ENCODE measurements at places on chromosomes 2 and 18.

DNA sequence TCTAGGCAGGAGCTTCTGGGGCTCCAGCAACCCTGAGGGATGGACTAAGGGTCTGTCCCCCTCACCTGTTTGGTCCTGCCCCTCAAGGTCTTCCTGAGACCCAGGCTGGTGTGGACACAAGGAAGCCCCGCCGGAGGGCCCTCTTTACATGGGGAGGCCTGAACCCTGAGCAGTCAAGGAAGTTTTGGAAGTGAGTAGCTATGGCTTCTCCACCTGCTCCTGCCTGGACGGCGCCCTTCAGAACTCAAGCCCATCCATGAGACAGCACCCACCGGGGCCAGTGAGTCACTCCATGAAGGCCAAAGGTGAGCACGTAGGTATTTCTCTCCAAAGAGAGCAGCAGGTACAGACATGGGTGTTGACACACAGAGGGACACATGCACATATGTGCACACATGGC is 98.2 kb upstream of the CTDP1 start:
- no peak for DNase-seq

GRCh38 chr18:25147877-25148488 is 204.0 kb downstream of the ZNF521 start:
- no peak for DNase-seq

DNA sequence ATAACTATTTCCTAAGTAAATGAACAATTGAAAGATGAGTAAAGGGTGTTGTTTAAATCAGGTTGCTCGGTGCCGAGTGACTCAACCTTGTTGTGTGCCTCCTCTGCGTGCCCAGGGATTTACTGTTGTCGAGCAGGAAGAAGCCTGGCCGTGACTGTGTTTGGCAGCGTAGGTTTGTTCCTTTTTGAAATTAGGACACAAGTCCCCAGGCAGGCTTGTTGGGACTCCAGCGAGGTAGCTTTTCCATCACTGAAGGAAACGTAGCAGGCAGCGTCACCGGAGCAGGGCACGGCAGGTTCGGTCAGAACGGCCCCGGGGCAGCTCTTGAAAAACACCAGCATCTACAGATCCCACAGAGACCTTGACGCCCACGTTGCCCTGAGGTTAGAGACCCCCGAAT is 48.6 kb downstream of the TMEM18 start:
- DNase-seq: no peak

- no peak for DNase-seq
Measured at GRCh38 chr2:142915502-142915901, 38.0 kb downstream of the KYNU start.

DNA sequence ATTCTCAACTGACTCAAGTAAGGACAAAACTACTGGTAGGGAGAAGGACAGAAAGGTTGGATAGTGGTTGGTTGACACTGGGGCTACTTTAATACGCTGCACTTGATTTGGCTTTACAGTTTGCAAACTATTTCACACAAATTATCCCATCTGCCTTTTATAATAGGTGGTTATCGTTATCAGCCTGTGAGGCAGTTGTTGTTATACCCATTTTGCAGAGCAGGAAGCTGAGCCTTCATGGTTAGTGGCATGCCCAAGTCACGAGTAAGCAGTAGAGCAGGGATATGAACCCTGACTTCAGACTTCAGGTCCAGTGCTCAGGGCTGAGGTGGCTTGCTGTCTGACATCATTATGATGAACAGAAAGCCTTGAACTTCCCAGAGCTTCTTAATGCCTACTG is 5.3 kb downstream of the CTIF start:
- no peak for DNase-seq

DNA sequence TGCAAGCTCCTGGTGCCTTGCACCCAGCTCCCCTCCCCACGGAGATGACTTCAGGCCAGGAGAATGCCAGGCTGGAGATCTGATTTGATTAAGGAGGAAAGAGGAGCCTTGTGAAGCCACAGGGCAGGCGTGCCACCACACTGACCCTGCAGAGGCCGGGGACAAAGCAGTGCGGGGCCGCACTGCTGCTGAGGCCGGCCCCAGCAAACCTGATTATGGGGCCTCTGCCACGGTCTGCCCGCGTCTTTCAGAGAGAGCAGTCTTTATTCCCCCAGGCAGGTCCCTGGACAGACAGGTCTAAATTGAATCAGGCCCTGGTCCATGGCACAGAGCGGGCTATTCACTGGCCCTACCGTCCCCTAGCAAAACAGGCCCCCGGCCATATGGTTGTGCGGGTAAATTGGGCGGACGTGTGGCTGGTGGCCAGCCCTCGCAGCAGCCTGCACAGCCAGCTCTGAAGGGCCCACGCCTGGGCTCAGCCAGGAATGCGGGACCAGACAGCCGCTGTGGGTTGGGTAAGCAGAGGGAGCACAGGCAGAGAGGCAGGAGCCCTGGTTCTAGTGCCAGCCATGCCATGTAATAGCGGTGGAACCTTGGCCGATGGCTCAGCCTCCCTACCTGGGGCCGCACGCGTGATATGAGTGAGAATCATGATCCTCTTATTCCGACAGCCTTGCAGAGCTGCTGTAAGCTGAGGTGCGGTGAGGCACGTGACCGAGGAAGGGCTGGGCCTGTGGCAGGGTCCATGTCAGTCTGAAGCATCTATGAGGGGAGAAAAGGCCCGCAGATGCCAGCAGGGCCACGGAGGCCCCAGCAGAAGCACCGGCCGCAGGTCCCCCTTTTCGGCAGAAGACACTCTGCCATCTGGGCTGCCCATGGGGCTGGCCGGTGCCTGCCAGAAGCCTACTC is 97.3 kb upstream of the MYCN start:
- DNase-seq: no peak

DNA sequence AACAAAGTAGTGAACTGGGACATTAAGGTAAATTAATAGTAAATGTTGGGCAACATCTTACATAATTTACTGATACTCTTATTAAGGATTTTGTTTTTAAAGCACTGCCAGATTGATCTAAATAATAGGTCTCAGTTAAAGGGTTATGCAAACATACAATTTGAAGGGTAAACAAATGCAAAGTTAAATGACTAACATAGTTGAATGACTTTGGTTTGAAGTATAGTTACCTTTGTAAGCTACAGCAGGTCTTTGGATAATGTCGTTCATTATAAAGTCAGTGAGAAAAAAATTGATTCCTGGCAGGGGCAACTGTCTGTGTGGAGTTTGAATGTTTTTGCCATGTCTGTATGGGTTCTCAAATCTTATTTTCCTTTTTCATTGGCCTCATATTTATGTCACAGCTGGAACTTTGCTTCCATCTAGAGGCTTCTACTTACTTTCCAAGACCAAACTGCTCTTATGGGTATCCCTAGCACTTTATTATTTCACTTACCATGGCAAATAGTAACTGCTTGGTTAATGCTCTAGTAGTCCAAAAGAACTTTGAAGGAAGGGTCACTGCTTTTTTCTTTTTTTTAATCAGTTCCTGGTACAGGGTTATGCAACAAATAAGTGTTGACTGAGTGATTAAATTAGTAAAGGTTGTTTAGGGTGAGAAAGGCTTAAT is 107.8 kb downstream of the NBEAL1 start:
- no peak for DNase-seq

DNA sequence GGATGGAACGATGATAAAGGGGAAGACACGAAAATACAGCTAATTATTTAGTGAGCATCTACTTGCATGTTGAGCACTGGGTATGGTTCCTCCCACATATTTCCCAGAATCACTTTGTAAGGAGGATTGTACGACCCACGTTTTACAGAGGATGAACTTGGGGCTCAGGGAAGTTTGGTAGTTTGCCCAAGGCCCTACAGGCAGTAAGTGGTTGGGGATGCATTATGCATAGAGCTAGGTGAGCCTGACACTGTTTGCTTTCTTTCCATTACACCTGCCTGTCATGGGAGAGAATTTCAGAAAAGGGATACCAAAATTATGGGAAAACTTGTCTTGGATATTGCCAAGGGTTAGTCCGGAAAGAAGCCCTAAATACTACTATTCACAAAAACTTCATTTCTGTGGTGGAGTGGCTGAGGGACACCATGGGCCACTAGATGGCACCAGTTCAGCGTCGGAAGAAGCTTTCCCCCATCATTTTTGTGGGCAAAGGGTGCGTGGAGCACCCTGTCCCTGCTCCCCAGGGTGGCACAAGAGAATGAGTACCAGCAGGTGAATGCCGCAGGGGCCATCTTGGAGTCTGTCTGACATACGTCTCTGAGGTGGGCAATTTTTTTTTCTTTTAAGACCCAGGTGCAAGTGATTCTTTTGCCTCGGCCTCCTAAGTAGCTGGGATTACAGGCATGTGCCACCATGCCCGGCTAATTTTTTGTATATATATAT is 23.5 kb upstream of the C18orf32 start:
- DNase-seq: no peak

GRCh38 chr2:20326163-20326780 is 24.4 kb downstream of the PUM2 start:
- DNase-seq: no peak

DNA sequence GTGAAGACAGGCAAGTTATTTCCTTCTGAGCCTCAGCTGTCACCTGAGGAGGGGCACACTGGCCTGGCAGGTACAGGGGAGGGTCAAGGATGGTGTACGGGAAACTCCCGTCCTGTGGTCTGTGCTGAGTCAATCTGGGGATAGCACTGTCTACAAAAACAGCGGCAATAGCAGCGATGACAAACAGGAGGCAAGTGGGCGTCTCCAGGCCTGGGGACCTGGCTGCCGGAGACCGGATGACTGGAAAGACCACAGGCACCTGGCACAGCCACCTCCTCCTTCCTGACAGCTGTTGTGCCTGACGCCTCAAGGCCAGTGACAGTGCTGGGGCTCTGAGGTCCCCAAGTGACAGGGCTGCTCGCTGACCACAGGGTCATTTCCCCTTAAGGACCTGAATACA is 202.1 kb upstream of the HS6ST1 start:
- DNase-seq: no peak

- no peak for DNase-seq
Measured at GRCh38 chr18:49853011-49853410, 39.7 kb upstream of the ACAA2 start.

DNA sequence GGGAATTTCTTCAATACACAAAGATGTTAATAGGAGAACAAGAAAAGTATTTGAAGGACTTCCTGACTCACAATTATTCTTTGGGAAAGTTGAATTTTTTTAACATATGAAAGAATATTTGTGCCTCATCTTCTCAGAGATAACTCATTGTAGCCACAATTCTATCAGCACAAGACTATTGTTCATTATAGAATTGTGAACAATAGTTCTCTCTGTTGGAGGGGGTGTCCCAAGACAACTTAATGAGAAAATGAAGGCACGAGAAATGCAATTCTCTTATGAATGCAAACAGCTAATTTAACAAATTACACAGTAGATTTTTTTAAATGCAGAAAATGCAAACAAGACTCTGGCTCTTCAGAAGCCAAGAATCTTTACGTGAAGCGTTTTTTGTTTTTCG is 157.0 kb downstream of the BARD1 start:
- no peak for DNase-seq

GRCh38 chr2:26647981-26648380 is 6.8 kb upstream of the CIB4 start:
- DNase-seq: no peak

DNA sequence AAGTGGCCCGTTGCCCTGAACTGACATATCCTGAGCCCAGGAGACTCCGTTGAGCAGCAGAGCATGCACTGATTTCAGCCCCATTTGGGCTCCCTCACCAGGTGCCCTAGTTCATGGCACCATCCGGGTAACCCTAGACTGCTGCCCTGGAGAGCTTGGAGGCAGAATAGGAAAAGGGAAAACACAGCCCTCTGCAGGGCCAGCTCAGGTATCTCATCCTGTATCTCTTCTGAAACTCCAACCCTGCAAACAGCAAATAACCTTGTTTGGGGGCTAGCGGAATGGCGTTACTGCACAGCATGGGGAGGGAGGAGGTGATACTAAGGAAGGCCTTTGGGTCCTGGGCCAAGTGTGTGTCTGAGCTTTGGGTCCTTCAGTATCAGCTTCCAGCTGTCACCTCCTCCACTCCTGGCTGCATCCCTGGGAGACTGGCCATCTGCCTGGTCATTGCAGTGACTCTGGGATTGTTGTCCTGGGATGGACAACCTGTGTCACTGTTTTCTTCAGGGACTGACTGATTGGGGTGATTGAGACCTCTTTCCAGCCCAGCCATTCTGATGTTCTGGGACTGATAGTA is 233.8 kb upstream of the SKOR2 start:
- no peak for DNase-seq

GRCh38 chr2:127143841-127144782 is 37.2 kb upstream of the BIN1 start:
- DNase-seq: no peak

DNA sequence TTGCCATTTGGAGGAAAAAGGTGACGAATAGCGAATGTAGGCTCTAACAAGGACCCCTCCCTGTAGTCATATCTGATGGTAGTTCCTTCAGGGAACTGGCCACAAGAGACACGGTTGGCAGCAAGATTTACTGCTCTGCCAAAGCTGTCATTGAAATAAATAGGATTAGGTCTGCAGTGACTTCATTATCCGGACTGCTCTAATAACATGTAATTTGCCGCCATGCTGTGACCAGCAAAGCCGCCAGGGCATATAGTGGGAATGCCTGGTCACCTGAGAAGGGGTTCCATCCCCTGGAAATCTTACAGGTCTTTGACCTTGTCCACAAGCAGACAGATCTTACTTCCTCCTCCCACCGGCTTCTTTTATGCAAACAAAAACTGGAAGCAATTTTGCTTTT is 59.4 kb upstream of the LAPTM4A start:
- DNase-seq: no peak

DNA sequence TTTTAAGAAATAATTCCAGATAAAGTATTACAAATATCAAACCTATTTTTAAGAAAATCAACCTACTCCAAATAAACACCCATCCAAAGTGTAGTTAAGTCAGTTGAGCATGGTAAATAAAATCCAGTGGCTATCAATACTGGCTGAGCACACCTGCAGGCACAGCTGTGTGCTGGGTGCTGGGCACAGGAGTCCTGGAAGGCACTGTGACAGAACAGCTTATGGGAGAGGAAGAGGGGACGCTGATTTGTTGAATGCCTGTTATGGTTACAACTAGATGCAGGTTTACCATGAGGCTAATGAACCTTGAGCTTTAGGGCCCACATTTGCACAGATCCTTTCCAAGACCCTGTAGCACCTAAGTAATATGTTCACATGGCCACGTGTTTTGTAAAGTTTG is 202.7 kb downstream of the MTX2 start:
- no peak for DNase-seq

GRCh38 chr2:22843919-22844537 is 541.0 kb upstream of the KLHL29 start:
- no peak for DNase-seq

- no peak for DNase-seq
Measured at GRCh38 chr2:149885946-149886345, 298.4 kb upstream of the MMADHC start.

DNA sequence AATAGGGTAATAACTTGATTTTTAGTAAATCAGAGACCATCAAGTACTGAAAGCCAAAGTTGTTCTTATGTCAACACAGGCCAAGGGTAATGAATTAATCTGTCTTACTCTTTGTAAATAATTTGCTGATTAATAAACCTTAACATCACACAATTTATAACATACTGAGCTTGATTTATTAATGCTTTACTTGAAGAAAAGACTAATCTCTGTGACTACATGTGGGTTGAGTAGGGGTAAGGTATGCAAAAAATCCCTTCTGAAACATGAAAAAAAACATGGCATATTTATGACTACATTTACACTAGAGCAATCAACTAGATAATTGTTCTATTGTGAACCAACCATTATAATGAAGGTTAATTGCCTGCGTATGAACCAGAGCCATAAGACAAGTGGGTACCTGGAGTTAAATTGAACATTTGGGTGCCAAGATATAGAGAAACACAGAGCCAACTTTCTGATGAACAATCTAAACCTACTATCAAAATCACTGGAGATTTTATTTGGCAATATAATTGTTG is 67.7 kb upstream of the GRB14 start:
- no peak for DNase-seq

- DNase-seq: no peak
Measured at GRCh38 chr2:155203178-155203577, 504.7 kb downstream of the KCNJ3 start.

Data from BJ (cell line).